ENCODE measurements at places on chromosomes 1 and 21. TPM values are rescaled to one million over a fixed set of nuclear protein-coding genes. Genes with fewer than 3 reads are reported as not detected.

LCE1E gene
- total RNA-seq = 0.59 TPM

DNA sequence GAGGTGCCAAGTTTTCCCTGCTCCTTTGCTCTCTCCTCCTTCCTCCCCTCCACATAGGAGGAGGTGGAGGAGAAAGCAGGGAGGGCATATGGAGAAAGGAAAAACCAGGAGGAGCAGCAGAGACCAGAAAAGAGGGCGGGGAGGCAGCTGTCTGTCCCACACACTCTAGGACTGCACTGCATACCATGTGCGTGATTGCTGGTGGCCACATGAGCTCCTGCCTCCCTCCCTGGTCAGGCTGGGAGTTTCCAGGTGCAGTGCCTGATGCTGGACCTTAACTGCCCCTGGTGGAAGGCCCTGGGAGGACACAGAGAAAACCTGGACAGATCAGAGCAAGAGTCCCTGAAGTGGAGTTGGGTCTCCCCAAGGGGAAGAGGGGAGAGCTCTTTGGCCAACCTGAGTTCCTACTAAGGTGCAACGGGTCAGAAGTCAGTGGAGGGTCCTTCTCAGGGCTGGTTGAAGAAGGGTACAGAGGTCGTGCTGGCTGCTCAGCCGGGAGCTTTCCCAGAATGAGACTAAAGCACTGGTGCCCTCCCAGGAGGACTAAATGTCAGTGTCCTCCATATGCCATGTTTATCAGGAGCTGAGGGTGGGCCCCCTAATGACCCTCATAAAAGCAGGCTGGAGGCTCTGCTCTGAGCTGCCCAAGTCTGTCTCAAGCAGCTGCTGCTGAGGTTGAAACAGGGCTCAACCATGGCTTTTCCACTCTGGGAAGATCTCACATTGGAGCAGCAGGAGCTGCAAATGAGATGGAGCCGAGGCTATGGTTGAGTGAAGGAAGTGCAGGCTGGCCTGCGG, 3.5 kb upstream of the LGR6 start:
- no peak for DNase-seq

DNA sequence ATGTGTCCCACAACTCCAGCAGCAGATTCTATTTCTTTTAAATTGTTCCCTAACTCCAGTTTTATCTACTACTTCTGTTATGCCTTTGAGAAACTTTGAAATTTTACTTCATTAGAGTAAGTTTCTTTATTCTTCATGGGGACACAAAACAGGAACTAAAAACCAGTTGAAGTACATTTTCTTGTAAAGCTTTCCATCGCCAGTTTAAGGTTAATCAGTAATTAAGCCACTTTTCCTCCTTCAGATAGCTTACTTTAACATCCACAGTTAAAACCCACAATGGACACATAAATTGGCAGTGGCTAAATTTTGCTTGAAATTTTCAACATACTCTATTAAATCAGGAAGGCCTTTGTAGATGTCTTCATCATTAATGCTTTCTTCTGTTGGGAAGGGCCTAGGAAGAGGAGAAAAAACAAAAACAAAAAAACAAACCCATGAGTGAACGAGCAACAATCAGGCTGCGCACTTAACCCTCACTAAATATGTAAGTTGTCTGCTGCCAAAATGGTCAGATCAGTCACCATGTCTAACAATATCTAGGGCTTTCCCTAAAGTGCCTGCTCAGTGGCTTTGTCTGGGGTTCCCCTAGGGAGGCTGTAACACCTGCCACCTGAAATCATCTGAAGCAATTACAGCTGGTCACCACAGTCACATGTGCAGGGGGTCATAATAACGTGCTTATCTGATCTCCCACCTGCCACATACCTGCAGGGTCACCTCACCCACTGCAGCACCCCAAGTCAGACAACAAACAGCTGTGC, 187.9 kb downstream of the VAV3 start:
- no peak for DNase-seq

DNA sequence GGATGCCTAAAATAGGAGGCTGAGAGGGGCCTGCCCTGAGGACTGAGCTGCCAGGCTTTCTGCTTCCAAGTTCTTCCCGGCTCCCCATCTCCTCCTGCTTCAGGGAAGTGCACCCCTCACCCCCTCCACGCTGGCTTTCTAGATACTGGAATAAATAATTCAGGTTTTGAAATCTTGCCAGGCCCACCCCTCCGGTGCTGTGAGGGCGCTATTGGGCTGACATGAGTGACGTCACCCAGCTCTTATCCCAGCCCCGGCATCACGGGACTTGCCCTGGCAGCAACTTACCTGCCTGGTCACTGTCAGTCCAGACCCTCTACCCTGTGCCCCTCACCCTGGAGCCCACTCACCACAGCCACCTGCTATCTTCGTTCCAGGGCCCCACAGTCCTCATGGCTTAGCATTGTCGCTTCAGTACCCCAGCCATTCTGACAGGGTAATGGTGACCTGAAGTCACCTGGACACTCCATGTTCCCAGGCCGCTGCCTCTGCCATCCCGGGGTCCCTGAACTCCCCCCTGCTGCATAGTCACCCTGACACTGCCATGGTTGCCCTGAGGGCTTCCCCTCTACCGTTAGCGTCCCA, 819 bp upstream of the GPR3 start:
- no peak for DNase-seq

GRCh38 chr1:165861911-165862310, 34.5 kb downstream of the UCK2 start:
- no peak for DNase-seq

- DNase-seq = no peak
Observed at GRCh38 chr1:170669107-170669445, 5.1 kb downstream of the PRRX1 start.
